ENCODE measurements at places on chromosomes 5 and 9.
A peak's percentile ranks its signal among the peaks of the same experiment; 100 is the strongest.

DNA sequence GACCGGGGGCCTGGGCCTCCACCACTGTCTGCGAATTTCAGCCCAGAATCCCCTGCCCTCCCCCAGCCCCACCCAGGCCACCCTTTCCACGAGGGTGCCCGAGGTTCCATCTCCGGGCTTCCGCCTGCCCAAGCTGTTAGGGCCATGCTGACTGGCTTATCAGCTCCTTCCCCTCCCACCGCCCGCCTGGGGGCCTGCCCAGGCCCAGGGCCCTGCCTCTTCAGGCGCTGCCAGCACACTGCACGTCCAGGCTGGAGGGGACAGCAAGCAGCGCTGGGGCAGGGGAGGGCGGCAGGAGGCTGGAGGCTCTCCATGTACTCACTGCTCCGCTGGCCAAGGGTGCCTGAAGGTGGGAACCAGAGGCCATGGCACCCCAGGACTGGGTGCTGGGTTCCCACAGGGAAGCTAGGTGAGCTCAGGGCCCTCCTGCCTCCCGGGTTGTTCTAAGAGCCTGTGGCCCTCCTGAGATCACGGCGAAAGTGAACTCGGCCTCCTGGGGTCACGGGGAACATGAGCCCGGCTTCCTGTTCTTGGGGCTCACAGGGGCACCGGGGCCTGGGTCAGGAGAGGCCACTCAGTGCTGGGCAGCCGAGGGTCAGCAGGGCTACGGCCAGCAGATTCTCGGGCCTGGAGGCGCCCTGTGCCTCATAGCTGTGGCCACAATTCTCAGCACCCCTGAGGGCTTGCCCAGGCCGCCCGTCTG lies 57.7 kb upstream of the EGFL7 start:
- no peak for DNase-seq

GRCh38 chr5:17655921-17656320 lies 21.7 kb downstream of the TAF11L14 start:
- no peak for DNase-seq

DNA sequence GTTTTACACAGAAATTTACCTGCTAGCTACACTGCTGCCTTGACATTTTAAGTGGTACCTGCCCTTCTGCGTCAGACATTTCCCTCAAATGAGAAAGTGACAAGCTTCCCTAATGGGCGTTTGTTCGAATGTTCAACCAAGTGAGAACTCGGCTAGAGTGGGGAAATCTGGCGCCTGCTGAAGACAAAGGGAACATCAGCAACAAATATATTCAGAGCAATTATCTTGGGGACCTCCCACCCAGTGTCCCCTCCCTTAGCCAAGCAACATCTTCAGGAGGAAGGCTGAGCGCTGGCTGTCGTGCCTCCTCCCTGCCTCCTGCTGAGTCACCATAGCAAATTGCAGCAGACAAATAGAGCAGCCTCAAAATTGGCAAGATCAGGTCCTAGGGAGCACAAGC lies 57.1 kb downstream of the MFAP3 start:
- no peak for DNase-seq

- DNase-seq = no peak
Observed at GRCh38 chr5:31066655-31067328, 126.7 kb upstream of the CDH6 start.

GRCh38 chr9:95206143-95206542 lies 111.4 kb downstream of the FANCC start:
- DNase-seq = no peak

- no peak for DNase-seq
Observed at GRCh38 chr5:37668524-37669047, 171.3 kb downstream of the GDNF start.

- DNase-seq = no peak
Observed at GRCh38 chr5:157530226-157530972, 45.2 kb downstream of the ADAM19 start.

DNA sequence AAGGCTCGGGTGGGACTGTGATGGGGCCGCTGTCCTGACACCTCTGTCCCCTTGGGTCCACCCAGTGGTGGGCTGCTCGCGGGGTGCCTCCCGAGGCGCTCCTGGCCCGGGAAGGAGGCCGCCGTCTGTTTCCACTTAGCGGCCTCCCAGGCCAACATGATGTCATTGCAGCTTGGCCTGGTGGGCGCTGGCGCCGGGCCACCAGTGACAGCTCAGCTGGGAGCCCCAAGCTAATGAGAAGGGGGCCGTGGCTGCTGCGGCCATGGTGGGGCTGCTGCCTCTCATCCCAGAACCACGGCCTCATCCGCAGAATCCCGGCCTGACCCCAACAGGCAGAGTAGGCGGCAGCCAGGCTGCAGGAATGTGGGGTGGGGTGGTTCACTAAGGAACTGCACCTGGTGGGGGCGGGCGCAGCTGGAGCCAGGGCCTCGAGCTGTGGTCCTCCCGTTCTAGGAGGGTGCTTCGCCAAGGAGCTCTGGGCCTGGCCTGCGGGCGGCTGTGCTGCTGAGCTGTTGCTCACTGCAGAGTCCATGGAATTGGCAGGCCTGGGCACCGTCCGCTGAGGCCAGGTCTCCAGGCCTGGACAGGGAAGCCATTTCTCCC lies 123.5 kb upstream of the COL5A1 start:
- DNase-seq = no peak

- no peak for DNase-seq
Observed at GRCh38 chr5:132093271-132093670, 19.7 kb downstream of the CSF2 start.

GRCh38 chr9:121609822-121610637 lies 41.4 kb upstream of the DAB2IP start:
- DNase-seq = no peak

DNA sequence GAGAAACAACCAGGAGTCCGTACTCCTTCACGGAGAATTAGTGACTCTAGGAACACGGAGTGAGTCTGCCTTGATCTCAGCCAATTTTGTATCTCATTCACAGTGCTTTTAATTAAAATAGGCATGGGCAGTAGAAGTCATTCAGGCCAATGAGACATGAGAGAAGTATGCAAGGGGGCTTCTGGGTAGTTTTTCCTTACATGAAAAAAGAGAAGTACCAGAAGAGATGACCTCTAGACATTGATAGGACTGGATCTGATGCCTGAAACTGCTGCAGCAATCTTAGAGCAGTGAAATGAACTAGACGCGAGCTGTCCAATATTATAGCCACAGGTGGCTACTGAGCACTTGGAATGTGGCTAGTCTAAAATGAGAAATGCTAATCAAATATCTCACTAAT lies 187.7 kb upstream of the TLE4 start:
- no peak for DNase-seq

GRCh38 chr5:154189256-154189818 lies 1.2 kb upstream of the GALNT10 start:
- no peak for DNase-seq

DNA sequence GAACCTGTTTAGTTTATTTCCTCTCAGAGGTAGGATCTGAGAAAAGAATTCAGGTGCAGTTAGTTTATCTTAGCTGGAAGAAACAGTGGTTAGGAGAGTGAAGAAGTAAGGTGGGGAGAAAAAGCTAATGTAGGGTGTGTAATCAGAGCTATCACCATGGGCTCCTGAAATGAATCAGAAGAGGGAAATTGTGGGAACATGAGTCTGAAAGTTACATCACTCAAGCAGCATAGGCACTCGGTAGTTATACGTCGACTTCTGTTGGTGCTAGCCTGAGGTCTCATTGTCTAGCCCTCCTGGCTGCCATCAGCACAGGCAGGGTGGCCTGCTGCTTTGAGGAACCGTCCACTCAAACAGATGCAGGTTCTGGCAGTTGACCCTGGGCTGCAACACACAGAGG lies 56.7 kb upstream of the NPR3 start:
- DNase-seq = no peak

DNA sequence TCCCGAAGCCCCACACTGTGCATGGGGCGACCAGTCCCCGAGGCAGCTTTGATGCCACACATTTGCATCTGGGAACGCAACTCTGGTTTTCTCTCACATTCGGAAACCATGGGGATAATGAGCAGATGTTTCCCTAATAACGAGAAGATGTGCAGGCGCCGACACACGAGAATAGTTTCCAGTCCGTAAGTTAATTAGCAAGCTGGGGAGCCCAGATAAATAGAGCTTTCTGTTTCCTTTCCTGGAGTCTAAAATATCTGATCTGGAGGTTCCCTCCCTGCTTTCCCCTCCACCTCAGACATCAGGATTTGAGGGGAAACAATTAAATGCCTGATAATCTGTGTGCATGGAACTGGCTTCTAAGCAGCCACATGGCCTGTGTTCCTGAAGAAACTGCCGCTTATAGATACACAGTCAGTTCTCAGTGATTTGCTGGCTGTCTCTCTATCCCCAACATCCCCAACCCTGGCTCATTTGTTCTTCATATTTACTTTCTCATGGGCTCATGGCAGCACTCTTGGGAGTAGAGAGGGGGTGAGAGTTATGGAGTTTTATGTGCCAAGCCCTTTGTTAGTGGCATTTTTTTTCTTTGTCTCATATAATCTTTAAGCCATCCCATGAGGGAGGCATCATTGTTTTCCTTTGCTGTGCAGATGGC lies 62.8 kb downstream of the PDZD2 start:
- no peak for DNase-seq

DNA sequence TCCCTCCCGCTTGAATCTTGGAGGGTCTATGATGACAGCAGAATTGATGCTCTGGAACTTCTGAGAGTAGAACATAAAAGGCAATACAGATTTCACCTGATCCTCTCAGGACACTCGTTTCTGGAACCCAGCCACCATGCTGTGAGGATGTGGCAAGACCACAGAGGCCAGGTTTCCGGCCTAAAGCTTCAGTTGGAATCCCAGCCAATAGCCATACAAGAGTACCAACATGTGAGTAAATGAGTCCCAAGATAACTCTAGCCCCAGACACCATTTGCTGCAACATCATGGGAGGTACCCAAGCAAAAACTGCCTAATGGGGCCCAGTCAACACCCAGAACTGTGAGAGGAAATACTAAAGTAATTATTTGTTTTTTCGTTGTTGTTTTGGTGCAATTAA lies 65.7 kb upstream of the MARCHF11 start:
- no peak for DNase-seq

DNA sequence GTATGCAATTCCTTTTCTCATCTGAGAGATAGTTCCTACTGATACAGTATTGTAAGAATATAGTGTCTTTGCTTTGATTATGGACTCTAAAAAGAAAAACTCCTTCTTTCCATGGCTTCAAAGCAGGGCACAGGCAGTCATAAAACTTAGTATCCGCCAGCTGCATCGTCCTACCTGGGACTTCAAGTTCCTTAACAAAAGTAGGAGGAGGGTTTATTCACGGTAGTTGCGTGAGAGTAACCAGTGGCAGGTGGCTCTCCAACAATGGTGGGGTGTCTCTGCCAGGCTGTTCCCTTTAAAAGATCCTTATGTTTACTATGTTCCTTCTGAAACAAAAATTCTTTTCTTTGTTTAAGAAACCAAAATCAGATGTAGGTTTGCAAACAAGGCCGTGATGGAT lies 173.5 kb upstream of the DMAC1 start:
- DNase-seq = no peak

- no peak for DNase-seq
Observed at GRCh38 chr5:124614836-124615385, 131.5 kb downstream of the ZNF608 start.

DNA sequence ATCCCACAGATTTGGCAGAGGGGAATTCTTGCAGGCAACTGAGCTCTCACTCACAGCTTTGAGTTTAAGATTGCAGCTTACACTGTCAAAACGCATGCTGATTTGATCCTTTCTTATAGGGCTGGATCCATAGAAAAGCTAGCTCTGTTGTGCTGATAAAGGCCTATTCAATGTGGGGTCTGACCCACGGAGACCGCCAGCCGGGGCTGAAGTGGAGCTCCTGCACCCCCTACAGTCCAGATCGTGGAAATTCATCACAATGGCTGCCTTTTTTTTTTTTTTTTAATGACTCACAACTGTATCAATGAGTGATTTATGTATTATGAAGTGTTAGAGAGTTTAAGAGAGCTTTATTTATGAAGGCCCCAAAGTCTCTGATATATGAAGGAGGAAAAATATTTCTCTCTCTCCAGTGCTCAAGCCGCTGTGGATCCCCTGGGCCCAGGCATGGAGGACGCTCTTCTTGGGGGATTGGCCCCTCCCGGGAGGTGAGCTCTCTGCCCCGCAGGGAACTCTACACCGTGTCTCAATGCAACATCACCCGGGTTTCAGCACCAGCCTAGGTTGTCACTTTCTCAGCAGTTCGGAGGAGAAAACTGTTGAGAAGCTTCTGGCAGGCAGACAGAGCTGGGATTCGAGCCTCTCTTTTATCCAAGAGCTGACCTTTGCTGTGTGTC lies 700.2 kb downstream of the IRX1 start:
- no peak for DNase-seq

DNA sequence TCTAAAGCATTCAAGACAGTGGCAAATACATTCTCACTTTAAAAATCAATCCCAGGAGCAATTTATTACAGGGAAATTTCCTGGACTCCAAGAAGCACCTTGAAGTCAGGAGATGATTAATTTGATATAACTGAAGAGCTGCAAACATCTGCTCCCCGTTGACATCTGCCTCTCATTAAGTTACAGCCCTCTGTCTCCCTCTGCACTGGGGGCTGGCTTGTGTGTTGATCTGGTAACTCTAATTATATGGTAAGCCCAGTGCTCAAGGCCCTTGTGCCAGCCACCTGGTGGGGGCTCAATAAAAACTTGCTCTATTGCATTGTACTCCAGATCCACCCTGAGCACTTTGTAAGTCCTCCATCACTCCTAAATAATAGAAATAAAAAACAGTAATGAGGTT lies 131.1 kb upstream of the ZNF462 start:
- DNase-seq = no peak

GRCh38 chr5:136308212-136308795 lies 57.0 kb downstream of the TRPC7 start:
- no peak for DNase-seq

- DNase-seq = no peak
Observed at GRCh38 chr9:135848341-135849047, 58.9 kb downstream of the CAMSAP1 start.

DNA sequence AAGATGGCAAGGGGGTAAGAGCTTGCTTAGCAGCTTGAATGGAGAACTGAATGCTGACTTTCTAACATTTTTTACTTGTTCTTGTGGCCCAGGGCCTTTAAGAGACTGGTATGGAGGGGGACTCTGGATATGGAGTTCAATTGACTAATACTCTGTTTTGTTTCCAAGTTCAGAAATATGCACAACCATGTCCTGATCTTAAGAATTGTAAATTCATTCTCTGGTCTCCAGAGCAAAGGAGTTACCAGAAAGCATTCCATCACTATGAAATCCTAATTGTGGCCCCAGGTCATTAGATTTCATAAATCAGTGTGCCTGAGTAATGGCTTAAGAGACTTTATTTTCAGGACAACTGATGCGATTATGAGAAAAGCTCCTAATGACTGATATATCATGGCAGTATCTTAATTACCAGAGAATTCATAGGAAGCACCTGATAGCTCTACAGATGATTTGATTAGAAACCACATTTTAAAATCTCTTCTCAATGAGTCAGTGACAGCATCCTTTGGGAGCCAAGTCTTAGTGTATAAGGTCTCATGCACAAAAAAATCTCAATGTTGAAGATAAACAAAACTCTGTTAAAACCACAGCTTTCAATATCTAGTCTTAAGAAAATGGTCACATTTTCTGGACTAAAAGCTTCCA lies 613.6 kb upstream of the KLF4 start:
- no peak for DNase-seq

- DNase-seq = peak; percentile 38
Observed at GRCh38 chr9:134962065-134962972, 44.6 kb upstream of the FCN1 start.

- DNase-seq = no peak
Observed at GRCh38 chr9:89038382-89039103, 47.3 kb downstream of the S1PR3 start.

Measured in germinal center (tissue), 1 donor.